DMS79 treated with DMSO at 0.1 percent for 48 hours (cell line): ENCODE measurements at places on chromosomes 3 and 15.

- DNase-seq = no peak
These were observed 192.7 kb upstream of the TOPAZ1 start for GRCh38 chr3:44048949-44049348.

DNA sequence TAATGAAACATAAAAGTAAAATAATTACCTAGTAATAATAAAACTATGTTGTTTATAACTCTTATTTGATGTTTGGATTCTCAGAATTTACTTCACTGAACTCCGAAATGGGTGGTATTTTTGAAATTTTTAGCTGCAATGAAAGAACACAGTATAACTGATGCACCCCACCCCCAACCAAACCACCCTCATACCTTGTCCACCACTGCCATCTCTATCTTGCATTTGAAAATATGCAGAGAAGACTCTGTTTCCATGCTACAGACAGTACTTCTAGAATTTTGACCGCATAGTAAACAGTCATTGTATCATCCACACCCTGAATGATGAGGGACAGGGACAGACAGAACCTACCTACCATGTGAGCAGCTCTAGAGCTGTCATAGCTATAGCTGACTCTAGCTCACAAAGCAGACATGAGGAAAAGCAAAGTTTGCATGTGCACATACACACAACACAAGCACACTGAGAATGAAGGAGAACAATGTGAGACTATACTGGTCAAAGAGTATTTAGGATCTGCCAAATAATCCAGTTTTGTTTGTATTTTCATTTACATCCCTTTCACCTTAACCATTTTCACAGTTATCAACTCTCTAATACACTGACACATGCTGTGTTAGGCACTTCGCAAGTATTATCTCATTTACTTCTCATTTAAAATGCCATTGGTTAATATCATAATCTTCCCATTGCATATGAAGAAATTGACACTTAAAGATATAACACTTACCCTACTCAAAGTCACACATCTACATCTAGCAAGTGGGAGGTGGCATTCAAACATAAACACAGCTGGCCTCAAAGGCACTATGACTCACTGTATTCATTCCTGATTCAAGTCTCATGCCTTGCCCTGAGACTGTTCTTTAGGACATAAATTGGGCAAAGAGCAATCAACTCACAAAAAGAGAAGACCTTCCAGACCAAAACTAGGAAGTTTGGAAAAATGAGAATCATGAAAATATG lies 1014.7 kb upstream of the CFAP20DC start:
- DNase-seq = no peak

DNA sequence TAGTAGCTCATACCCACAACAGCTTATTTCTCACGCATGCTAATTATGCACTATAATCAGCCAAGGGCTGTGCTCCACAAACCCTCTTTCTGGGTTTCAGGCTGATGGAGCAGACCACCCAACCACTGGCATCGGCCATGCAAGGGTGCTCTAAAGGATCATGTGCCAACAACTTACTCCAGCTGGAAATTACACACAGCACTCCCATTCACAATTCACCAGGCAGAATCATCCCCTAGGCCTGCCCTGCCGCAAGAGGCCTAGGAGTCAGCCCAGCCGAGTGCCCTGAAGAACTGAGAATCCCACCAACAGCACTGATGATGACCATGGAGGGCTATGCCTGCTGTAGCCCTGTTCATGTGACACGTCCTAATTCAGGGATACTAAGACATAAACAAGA lies 216.2 kb upstream of the CHRNA7 start:
- no peak for DNase-seq

DNA sequence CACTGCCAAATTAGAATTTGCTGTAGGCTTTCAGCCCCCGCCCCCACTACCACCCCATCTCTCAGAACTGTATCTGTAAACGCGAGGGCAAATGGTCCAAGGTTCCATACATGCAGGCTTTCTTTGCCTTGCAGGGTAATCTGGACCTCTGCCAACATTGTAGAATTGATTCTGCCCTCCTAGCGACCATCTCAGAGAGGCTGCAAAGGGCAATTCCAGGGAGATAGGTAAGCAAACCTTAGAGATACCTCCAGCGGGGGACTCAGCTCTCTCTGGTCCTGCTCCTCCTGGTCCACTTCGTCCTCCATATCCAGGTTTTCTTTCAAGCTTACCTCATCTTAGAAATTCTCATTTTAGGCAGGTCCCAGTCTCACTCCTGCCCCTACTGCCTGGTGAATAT lies 64.4 kb downstream of the SLMAP start:
- DNase-seq = no peak

GRCh38 chr3:113183748-113184661 lies 27.4 kb upstream of the BOC start:
- DNase-seq = no peak

- no peak for DNase-seq
These were observed 131.6 kb downstream of the LEKR1 start for GRCh38 chr3:156957715-156958114.

GRCh38 chr3:126549861-126550487 lies 8.8 kb downstream of the C3orf22 start:
- DNase-seq = no peak

GRCh38 chr3:67653425-67654098 lies 850 bp downstream of the SUCLG2 start:
- no peak for DNase-seq

DNA sequence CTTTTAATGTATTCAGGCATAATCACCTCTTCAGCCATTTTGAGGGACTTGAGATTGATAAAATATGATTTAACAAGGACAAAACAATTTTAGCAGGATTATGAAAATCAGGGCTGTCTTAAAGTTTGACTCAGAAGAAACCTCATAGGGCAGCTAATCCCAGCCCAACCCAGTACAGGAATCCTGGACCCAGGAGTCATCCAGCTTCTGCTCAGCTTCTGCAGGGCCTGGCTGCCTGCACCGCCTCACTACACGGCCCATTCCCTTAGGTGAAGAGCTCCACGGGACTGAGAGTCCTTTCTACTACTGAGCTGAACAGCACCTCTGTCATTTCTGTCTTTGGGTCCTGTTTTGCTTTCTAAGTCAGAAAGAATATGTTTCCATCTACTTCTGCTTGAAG lies 37.5 kb downstream of the ARHGAP31 start:
- DNase-seq = no peak

DNA sequence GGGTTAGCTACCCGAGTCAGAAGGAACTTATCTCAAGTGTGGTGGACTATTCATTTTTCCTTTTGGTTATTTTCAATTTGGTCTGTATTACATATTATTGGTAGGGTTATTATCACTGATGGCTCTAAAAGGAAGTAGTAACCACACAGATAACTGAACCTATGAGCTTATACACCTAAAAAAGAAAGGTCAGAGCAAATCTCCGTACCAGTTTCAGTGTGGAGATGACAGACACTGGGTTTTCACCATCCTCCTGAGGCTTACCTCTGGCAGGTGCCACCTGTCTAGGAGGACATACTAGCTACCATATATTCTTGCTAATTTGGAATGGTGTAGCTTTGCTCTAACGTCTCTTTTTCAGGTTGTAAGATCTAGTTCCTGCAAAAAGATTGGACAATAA lies 10.2 kb downstream of the GAP43 start:
- no peak for DNase-seq

DNA sequence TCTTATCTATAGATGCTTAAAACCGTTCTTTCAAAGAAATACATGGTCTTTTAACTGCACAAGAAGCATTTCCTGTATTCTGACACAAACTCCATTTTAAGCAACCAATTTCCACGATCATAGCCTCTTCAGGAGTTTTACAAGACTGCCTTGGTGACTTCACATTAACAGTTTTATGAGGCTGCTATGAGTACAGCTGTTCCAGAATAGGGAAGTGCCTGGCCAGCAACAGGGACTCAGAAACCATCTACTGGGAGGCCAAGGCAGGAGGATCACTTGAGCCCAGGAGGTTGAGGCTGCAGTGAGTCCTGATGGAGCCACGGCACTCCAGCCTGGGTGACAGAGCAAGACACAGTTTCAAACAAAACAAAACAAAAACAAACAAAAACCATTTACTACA lies 78.4 kb downstream of the B3GNT5 start:
- DNase-seq = no peak

DNA sequence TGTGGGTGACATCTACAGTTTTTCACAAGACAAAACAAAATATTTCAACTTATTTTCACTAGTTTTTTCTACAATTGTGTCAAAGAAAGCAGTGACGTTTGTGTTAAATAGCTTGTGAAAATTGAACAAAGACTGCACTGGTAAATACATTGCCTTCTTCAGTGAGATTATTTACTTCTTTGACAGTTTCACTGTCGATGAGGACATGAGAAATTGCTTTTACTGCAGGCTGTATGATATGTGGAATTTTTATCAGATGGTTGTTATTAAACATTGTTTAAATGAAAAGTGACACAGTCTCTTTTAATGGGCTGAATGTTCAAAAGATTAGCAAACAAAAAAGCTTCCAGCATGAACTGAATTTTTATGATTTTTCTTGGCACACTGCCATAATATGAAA lies 773.9 kb upstream of the CADM2 start:
- no peak for DNase-seq

GRCh38 chr15:48411971-48412591 lies 80.9 kb downstream of the DUT start:
- no peak for DNase-seq

DNA sequence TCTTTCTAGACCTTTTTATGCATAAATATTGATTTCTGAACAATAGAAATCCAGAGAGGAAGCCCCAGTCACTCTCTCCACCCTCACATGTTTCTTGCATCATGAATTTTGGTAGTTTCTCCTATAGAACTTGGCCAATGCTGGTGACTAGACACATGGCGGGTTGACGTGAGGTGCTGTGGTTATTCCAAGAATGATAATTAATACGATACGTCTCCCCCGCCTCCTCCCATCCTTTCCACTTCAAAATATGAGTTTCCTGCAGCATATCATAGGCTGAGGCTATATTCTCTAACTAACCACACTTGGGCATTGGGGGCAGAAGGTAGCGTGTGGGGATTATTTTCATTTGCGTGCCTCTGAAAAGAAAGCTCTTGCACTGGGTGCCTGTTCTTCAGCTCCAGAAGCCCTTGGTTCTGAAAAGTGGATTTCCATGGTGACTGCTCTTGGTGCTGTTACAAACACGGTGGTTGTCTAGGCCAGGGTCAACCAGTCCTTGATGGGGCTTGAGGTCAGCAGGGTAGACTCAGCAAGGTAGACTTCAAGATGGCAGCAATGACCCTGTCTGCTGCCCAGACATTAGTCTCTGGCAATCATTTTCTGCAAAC lies 5.3 kb downstream of the TNFSF10 start:
- DNase-seq = no peak

- DNase-seq = no peak
These were observed 71.5 kb downstream of the PPM1L start for GRCh38 chr3:160827516-160827915.

GRCh38 chr15:100783760-100784492 lies 95.7 kb upstream of the ALDH1A3 start:
- DNase-seq = no peak

GRCh38 chr15:48507416-48508065 lies 138.0 kb downstream of the FBN1 start:
- DNase-seq = no peak

- no peak for DNase-seq
These were observed 68.6 kb downstream of the DLG1 start for GRCh38 chr3:197229836-197230235.

DNA sequence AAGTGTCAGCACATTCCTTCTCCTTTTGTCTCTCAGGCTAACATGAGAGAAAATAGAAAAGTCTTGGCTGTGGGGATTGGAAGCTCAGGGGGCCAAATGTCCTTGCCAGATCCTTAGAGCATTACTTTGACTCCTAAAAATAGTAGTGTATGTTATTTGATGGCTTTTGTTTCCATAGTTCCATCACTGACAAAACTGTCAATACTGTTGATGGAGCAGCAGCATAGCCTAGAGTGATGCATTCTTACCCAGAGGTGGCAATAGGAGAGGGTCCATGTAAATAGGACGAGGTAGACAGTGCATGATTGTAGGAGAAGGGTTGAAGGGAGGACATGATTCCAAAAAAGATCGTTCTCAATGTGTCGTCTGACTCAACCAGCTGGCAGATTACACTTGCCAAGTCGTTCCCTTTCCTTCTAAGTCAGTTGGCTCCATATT lies 282.7 kb upstream of the TPRG1 start:
- DNase-seq = no peak

DNA sequence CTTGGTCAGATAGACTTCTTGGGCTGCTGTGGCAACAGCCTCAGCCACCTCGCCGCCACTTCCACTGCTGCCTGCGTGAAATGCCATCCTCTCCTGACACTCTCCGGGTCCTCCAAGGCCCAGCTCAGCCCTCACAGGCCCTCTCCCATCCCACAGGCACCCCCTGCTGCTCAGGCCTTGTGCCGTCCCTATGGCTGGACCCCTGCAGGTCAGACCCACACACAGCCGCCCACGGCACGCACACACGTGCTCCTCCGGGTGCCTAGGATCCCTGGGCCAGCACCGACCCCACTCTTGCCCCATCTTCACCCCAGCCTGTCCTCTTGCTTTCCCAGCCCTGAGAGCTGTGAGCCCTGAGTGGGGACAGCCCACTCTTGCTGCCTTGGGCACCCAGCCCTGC lies 19.7 kb downstream of the CFAP100 start:
- DNase-seq = no peak

- no peak for DNase-seq
These were observed 147.0 kb downstream of the APBA2 start for GRCh38 chr15:29032751-29033150.

GRCh38 chr3:41434781-41435180 lies 235.5 kb downstream of the CTNNB1 start:
- no peak for DNase-seq

DNA sequence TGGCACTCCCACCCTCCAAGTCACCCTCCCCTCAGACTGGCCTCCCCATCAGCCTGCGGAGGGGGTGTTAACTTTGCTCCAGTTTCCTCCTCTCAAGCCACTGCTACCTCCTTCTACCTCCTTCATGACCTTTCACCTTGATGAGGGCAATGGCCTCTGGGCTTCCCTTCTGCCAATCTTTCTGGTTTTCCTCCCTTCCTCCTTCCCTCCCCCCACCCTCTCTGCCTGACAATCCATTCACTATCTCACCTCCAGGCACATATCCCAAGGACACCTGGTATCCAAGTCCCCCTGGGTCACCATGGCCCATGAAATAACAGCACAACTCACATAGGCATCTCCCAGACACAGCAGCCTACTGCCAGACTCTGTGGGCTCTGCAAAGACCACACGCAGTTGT lies 80.0 kb downstream of the WWTR1 start:
- no peak for DNase-seq

DNA sequence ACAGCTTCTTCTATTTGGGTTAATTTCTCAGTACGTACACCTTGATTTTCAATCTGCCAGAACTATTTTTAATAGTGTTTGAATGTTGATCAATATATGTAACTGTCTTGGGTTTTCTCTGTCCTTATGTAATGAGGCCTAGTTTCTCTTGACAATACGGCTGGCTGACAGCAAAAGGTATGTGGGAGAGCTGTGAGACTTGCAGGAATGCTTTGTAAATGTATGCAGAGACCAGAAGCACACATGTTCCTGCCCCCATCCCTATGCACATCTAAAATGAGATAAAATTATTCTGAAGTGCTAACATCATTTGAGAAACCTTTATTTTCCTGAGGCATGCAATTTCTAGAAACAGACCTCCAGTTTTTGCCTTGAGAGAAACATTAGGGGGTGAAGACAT lies 593.8 kb upstream of the GBE1 start:
- no peak for DNase-seq
